ENCODE measurements at places on chromosomes 1 and 21.

DNA sequence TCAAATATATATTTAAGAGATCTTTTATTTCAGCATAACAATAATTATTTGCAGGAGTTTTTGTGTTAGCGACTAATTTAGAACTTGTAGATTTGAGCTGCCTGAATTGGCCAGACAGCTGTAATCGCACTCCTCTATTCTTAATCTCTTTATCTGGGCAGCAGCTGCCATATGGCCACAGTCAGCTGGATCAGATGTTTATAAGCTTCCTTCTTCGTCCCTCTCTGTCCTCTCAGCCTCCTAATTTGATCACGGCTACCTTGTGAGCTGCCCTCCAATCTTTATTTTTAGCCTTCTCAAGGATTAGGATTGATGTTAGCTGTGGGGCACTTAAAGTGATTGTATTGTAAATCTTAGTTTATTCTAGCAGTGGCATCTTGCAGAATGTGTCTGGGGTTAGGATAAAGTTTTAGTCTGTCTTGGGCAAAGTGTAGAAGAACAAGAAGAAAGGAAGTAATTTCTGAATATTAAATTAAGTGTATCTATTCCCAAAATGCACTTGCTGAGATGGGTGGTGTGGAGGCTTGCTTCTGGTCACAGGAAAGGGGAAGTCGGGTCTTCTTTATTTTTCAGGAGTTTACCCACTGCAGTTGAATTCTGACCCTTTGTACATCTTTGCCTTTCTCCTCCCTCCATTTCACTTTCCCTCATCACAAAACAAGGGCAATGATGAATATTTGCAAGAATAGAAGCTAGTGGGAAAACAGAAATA, 1.1 kb downstream of the ZBTB18 start:
- DNase-seq, result no peak

DNA sequence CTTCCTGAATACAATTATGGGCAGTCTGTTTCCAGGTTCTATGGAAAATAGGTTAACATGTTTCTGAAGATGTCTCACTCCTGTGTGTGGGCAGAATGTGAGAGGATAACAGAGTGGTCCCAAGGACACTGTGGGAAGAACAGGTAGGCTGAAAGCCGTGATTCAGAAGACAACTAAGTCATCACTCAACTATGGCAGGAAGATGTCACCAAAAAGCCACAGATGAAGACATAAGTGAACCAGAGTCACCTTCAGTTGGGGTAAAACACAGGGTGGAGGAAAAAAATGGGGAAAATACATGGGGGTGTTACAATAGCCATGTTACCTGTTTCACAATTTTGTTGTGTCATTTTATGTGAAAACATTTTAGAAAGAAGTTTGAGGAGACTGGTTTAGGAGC, 75.1 kb downstream of the UCHL5 start:
- no peak for DNase-seq

- no peak for DNase-seq
Observed at GRCh38 chr1:225044258-225044657, 114.8 kb downstream of the DNAH14 start.

- no peak for DNase-seq
Observed at GRCh38 chr1:34924759-34925555, 4.5 kb downstream of the DLGAP3 start.

DNA sequence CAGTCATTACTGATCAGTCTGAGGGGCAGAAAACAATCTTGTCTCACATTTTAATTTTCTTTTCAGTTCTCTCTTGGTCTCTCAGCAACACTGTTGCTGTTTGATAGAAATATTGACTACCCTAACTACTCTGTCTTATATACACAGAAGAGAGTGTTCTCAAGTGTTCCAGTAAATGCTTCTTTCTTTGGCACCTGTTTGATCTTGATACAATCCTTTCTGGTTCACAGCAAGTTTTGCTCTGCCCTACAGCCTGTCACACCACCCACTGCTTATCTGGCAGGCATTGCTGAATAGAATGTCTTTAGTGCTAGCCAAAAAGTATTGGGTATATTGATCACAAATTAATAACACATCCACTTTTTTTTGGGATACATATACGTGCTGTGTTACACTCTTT, 75.7 kb upstream of the WLS start:
- DNase-seq, result no peak
